Osteocyte (in vitro differentiated cells): ENCODE measurements at places on chromosomes 4 and X. TPM values are rescaled to one million over a fixed set of nuclear protein-coding genes. Genes with fewer than 3 reads are reported as not detected.

- peaks cover 47% of the 10 kb centered on the region for H3K4me1 ChIP-seq
- H3K4me3 ChIP-seq, result no peak overlapping the region
- H3K27ac ChIP-seq, result peak overlapping the region; percentile 51
- no peak for DNase-seq
Measured at GRCh38 chrX:105460376-105460775, 239.9 kb upstream of the TEX13A start.

DNA sequence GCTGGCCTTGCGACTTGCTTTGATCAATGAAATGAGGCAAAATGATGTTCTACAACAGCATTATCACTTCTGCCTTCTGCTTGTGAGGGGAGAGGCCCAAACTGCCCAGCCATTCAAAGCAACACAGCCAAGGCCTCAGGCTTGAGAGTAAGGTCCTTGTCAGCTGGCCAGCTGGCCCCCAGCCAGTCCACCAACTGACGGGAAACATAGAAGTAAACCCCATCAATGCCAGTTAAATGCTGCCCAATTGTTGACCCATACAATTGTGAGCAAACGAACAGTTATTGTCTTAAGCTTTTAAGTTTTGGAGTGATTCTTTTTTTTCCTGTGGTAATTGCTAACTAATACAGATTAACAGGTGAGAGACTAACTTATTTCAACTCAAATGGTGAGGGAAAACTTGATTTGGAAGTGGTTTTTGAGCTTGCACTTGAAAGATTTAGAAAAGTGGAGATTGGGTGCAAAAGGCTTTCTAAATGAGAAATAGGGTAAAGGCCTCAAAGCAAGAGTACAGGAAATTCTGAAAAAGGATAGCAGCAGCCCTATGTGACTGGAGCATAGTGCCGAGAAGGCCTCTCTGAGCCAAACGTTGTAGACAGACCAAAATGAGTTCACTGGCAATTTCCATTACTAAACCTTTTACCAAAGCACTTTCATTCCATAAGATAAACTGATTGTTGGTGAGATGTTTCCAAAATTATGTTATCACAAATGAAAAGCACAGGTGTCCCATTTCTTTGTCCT lies 66.9 kb downstream of the ARHGEF38 start:
- no peaks in the 10 kb centered on the region for H3K36me3 ChIP-seq
- H3K4me1 ChIP-seq, result no peaks in the 10 kb centered on the region
- peaks cover 10% of the 10 kb centered on the region for H3K27me3 ChIP-seq
- DNase-seq, result no peak
- H3K27ac ChIP-seq, result no peak overlapping the region
- no peak overlapping the region for H3K4me3 ChIP-seq

DNA sequence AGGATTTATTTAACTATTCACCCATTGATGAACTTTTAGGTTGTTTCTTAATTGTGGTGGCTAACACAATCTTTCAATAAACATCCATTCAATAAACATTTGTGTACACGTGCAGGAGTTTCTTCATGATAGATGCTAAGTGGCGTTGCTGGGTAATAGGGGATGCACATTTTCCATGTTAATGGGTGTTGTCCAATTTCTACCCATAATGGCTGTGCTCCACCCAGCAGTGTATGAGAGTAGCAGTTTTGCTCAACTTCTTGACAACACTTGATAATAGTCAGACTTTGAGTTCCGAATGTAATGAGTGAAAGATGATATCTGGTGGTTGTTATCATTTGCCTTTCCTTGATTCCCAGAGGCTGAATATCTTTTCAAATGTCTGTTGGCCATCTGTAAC lies 104.7 kb downstream of the NHSL2 start:
- no peaks in the 10 kb centered on the region for H3K27me3 ChIP-seq
- peaks cover 10% of the 10 kb centered on the region for H3K4me1 ChIP-seq
- H3K4me3 ChIP-seq, result no peak overlapping the region
- DNase-seq, result no peak

DNA sequence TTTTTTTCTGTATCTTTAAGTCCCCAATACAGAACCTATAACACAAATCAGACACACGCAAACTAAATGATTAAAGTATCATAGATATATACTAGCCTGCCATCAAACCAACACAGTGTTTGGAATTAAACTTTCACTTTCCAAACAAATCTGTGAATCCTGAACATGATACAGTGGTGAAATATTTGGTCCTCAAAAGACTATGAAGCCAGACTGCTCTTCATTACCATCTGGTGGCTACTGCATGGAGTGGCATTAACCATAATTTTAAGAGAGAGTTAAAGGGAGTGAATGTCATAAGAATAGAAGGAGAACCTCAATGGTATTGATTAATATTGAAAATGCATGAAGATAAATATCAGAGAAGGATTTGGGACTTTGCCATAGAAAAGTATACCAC lies 9.2 kb upstream of the GABRA4 start:
- no peaks in the 10 kb centered on the region for H3K4me1 ChIP-seq
- no peak overlapping the region for H3K4me3 ChIP-seq
- DNase-seq, result no peak
- H3K36me3 ChIP-seq, result no peaks in the 10 kb centered on the region

DNA sequence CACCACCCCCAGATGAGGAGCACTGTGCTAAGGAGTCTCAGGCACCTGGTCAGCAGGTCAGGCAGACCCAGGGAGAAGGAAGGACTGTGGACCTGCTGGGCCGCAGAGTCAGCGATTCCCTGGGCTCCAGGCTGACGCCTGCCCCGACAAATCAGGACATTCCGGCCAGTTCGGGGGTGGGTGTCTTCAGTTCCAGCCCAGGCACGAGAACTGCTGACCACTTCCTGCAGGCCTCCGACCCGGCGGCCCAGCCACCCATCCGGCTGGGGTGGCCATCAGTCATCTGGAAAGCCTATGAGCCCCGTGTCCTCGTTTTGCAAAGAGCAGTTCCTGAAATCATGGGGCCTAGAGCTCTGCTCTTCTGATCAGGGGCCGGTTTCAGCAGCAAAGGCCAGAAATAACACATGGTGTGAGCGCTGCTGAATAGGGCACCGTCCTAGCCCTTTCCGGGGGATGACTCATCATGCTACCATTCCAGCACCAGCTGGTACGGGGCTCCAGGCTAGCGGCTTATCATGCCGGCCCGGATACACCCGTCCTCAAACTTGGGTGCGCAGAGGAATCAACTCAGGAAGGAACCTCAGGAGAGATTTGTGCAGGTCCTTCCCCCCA lies 7.8 kb upstream of the SH3TC1 start:
- H3K36me3 ChIP-seq, result no peaks in the 10 kb centered on the region
- peak overlapping the region; percentile 62 for H3K27ac ChIP-seq
- no peak overlapping the region for H3K4me3 ChIP-seq
- H3K4me1 ChIP-seq, result peaks cover 31% of the 10 kb centered on the region
- peaks cover 12% of the 10 kb centered on the region for H3K27me3 ChIP-seq

DNA sequence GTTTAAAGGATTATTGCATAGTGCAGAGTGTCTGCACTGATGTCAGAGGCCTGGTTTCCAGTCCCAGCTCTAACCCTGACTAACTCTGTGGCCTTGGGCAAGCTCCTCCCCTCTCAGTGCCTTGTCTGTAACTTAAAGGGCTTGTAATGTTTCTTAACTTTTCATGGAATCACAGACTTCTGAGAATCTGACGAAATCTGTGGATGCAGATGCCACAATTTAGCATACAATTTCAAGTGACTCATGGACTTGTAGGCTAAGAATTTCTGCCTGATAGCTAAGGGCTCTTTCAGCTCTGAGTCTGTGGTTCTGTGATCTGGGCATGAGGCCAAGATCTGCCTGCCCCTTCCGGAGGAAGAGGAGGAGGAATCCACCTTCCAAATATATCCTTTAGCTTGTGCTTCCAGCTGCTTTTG lies 236.9 kb downstream of the AR start:
- H3K27ac ChIP-seq, result peak overlapping the region; percentile 98
- no peaks in the 10 kb centered on the region for H3K36me3 ChIP-seq
- no peaks in the 10 kb centered on the region for H3K27me3 ChIP-seq
- H3K4me3 ChIP-seq, result peak overlapping the region; percentile 15

DNA sequence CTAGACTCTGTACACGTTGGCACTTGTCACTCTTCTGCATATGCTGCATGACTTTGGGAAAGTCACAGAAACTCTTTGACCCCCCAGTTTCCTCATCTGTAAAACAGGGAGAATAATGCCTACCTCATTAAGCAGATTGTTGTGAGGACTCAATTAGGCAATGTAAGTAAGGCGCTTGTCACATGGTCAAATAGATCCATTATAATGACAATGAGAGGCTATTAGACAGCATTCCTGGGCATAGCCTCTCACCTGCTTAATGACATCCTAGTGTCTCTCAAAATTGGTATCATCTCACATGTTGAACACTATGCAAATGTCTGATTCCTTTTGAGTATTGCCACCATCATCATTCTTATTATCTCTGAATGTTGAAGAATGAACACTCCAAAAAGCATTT lies 172.6 kb upstream of the JADE1 start:
- H3K27ac ChIP-seq, result no peak overlapping the region
- H3K36me3 ChIP-seq, result no peaks in the 10 kb centered on the region
- no peaks in the 10 kb centered on the region for H3K27me3 ChIP-seq
- no peak overlapping the region for H3K4me3 ChIP-seq
- peaks cover 24% of the 10 kb centered on the region for H3K4me1 ChIP-seq
- DNase-seq, result no peak

- peaks cover 7% of the 10 kb centered on the region for H3K36me3 ChIP-seq
- no peak for DNase-seq
- peak overlapping the region; percentile 96 for H3K4me3 ChIP-seq
- peaks cover 21% of the 10 kb centered on the region for H3K4me1 ChIP-seq
Measured at GRCh38 chr4:147683188-147683591, 773 bp downstream of the PRMT9 start.

DNA sequence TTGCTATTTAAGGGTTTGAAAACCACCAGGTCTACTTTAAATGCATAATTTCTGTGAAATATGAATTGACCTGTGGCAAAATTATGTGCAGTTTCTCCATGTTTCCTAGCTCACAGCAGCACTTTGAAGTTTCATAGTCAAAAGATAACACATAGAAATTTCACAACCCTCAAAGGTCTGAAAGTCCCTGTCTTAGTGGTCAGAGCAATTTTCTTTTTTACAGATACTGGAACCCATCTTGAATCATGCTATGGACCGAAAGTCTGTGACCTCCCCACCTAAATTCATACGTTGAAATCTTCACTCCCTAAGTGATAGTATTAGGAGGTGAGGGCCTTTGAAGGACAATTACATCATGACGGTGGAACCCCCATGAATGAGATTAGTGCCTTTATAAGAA lies 240.4 kb upstream of the BMP3 start:
- no peak overlapping the region for H3K4me3 ChIP-seq
- no peaks in the 10 kb centered on the region for H3K36me3 ChIP-seq
- H3K27ac ChIP-seq, result no peak overlapping the region
- DNase-seq, result no peak

- H3K27me3 ChIP-seq, result peaks cover 17% of the 10 kb centered on the region
- H3K27ac ChIP-seq, result no peak overlapping the region
- no peak overlapping the region for H3K4me3 ChIP-seq
- no peak for DNase-seq
- no peaks in the 10 kb centered on the region for H3K36me3 ChIP-seq
Measured at GRCh38 chrX:110420771-110421499, 62.3 kb downstream of the RTL9 start.

GRCh38 chr4:13386405-13387107 lies 97.6 kb downstream of the RAB28 start:
- no peaks in the 10 kb centered on the region for H3K27me3 ChIP-seq
- no peak overlapping the region for H3K27ac ChIP-seq
- no peak for DNase-seq
- no peaks in the 10 kb centered on the region for H3K4me1 ChIP-seq
- H3K36me3 ChIP-seq, result peaks cover 6% of the 10 kb centered on the region

GRCh38 chr4:137700072-137700471 lies 167.8 kb upstream of the PCDH18 start:
- no peak for DNase-seq
- H3K4me3 ChIP-seq, result no peak overlapping the region
- peak overlapping the region; percentile 80 for H3K27ac ChIP-seq
- no peaks in the 10 kb centered on the region for H3K36me3 ChIP-seq

DNA sequence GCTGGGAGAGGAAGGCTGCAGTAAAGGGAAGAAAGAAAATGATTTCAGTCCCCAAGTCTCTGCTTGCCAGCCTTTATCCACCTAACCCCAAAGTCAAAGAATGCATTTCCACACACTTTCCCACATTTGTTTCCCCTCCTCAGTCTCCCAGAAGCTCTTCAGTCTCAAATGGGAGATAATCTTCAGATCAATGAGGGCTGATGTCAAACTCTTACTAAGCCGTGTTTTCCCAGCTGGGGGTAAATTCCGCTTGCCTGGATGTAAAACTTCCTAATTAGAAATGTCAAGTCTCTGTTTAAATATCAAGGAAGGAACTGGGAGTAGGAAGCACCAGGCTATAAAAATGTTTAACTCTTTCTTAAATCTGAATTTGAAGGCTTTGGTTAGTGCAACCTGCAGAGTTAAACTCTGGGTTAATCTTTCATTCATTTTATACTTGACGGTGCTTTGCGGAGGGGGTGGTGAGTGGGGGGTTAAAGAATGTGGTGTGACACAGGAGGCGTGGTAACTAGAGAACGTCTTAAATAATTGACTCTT lies 601.4 kb upstream of the ACTRT1 start:
- H3K4me1 ChIP-seq, result no peaks in the 10 kb centered on the region
- DNase-seq, result no peak
- H3K4me3 ChIP-seq, result no peak overlapping the region
- H3K27ac ChIP-seq, result no peak overlapping the region

- H3K27me3 ChIP-seq, result no peaks in the 10 kb centered on the region
- H3K4me3 ChIP-seq, result no peak overlapping the region
- no peak for DNase-seq
Measured at GRCh38 chrX:98459669-98460068, 1576.0 kb downstream of the RPA4 start.

- no peak overlapping the region for H3K4me3 ChIP-seq
- DNase-seq, result no peak
- H3K4me1 ChIP-seq, result peaks cover 25% of the 10 kb centered on the region
- no peak overlapping the region for H3K27ac ChIP-seq
- H3K36me3 ChIP-seq, result peaks cover 4% of the 10 kb centered on the region
Measured at GRCh38 chr4:153989505-153989904, 200.6 kb upstream of the SFRP2 start.

- no peak overlapping the region for H3K4me3 ChIP-seq
- H3K36me3 ChIP-seq, result no peaks in the 10 kb centered on the region
- no peak for DNase-seq
- H3K4me1 ChIP-seq, result peaks cover 42% of the 10 kb centered on the region
- H3K27me3 ChIP-seq, result no peaks in the 10 kb centered on the region
Measured at GRCh38 chr4:101795704-101796103, 5.2 kb downstream of the BANK1 start.

GRCh38 chr4:23697001-23697528 lies 192.8 kb downstream of the PPARGC1A start:
- H3K4me1 ChIP-seq, result no peaks in the 10 kb centered on the region
- no peak overlapping the region for H3K27ac ChIP-seq
- DNase-seq, result no peak
- no peaks in the 10 kb centered on the region for H3K36me3 ChIP-seq
- no peak overlapping the region for H3K4me3 ChIP-seq

CXCL9 gene
- total RNA-seq, result not detected in 2 replicates

PARM1 gene
- not detected in 2 replicates for total RNA-seq

GATA1 gene
- not detected in 2 replicates for total RNA-seq

IL3RA gene
- total RNA-seq, result 0.24 TPM in 1 of 2 replicates, not detected in the other
